ENCODE measurements at places on chromosomes 5 and 9.

- no peak for DNase-seq
Observed at GRCh38 chr5:142982821-142983200, 212.6 kb downstream of the ARHGAP26 start.

GRCh38 chr5:161889971-161890370 is 42.1 kb downstream of the GABRA1 start:
- DNase-seq: no peak

- DNase-seq: no peak
Observed at GRCh38 chr5:170438581-170438980, 49.4 kb upstream of the KCNMB1 start.

DNA sequence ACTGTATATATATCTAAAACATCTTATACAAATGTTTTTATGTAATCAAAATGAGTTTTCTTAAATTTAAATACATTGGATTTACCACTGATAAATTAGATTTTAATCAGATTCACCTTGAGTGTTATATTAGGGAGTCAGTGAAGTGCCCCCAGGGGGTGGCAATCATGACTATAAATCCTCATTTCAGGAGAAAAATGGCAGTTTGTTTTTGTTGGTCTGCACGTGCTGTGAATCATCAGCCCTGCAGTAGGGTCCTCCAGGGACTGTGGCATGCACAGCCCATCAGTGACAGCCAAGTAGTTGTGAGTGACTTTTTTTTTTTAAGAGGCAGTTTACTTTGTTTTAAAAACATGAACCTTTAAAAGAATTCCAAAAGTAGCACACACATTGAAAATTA is 65.2 kb downstream of the ZSWIM6 start:
- no peak for DNase-seq

DNA sequence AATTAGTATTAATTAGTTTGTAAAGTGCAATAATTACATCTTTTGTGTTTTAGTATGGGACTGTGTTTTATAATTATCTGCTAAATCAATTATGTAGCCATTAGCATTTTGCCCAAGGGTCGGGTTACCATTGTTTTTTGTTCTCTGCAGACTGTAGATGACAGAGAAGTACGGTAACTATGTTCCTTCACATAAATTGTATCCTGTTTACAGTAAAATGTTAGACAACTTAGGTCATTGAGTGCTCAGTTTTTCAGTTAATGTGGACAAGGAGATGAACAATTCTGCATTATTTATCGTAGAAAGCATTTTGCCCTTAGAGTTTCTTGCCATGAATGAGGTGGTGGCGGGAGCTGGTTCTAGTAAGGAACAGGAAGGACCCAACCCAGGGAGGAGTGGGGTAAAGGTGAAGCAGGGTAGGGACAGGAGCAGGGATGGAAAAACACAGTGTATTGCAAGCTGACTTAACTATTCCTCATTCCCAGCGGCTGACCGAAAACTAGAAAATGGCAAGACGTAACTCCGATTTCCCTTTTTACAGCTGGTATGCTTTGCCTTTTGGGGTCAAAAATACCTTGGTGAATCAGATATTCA is 243.7 kb upstream of the SLC24A2 start:
- no peak for DNase-seq

- no peak for DNase-seq
Observed at GRCh38 chr5:144429405-144429804, 258.7 kb downstream of the KCTD16 start.

GRCh38 chr9:115686069-115686468 is 467.5 kb upstream of the PAPPA start:
- no peak for DNase-seq

Measured in CD14-positive monocyte (primary cell).